Calu3 (cell line): ENCODE measurements at places on chromosomes 6 and 20. TPM values are rescaled to one million over a fixed set of nuclear protein-coding genes. Genes with fewer than 3 reads are reported as not detected.

The SAMD3 gene
- not detected in 2 replicates for total RNA-seq

The DEFB132 gene
- not detected in 2 replicates for total RNA-seq

The TRMT11 gene
- total RNA-seq: 20.2 and 27.7 TPM in 2 replicates

The PRL gene
- not detected in 2 replicates for total RNA-seq

The HCK gene
- total RNA-seq: not detected in 2 replicates

The GRM4 gene
- total RNA-seq: not detected in 2 replicates

The HAO1 gene
- total RNA-seq: not detected in 2 replicates

The EYA4 gene
- 38.8 and 55.1 TPM in 2 replicates for total RNA-seq

DNA sequence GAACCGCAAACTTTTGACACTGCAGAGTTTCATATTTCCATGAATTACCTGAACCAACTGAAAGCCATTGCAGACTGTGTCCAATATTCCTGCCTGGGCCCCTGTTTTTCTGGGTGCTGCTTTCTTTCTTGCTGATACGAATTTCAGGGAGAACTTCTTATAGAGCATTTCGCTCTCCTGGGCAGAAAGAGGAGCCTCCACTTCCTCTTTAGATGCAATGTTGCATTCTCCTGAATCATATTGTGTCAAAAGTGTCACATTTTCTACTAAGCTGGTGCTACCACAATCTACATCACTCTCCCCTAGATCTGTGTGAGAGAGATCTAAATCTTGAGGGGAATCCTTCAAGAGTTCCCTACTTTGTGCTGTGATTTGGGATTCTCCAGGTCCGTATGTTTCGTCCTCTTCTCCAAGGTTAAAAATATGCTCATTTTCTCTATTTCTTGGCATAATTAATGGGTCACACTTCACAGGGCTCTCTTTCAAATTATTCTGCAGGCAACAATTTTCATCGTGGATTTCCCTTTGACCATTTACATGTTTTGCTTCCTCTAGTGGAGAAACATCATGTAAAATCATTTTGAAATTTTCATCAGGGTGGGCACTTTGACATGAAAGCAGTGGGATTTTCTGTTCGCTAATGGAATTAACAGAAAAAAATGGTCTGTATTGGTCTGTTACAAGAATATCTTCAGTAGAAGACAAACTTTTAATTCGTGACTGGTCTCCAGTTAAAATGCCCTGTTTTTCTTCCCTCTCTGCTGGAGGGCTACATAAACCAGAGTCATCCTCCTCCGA, 102.3 kb downstream of the DST start:
- DNase-seq: no peak
- no peaks in the 10 kb centered on the region for H3K27me3 ChIP-seq
- no peak overlapping the region for H3K4me3 ChIP-seq
- H3K36me3 ChIP-seq: no peaks in the 10 kb centered on the region

DNA sequence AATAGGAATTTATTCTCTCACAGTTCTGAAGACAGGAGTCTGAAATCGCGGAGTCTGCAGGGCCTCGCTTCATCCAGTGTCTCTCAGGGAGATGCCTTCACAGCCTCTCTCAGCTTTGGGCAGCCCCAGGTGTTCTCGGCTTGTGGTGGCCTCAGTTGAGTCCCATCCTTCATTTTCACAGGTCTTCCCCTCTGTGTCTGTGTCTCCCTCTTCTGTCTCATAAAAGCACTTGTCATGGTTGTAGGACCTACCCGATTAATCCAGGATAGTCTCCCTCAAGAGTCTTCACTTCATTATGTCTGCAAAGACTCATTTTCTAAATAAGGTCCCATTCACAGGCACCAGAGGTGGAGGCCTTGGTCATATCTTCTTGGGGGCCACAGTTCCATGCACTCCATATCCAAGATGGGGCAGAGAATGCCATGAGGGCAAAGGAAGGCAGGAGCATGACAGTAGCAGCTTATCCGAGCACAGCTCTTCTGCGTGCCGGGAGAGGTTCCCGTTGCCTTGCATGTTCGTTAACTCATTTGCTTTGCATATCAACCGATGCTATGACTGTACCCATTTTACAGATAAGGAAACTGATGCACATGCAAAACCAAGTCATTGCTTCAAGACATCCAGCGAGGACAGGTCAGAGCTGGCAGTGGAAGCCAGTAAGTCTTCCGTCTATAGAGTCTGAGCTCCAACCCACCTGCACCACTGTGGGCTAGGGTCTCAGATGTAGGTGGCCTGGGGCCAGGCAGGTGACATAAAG, 363.8 kb upstream of the SULF2 start:
- DNase-seq: no peak
- H3K27me3 ChIP-seq: peaks cover 65% of the 10 kb centered on the region
- H3K36me3 ChIP-seq: no peaks in the 10 kb centered on the region

DNA sequence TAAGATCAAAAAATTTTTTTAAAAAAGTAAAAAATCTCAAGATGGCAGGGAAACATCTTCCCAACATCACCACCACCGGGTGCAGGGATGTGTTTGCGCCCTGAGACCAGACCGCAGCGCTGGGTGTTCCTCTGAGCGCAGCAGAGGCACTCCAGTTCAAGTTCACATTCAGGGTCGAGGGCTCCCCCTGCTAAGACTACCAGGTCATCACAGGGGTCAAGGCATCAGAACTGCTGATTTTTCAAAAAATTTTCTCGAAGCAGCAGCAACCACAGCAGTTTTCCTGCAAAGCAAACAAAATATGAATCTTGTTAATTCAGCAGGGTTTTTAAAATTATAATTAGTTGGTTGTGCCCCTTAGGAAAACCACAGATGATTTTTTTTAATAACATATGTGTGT, 83.1 kb downstream of the MYLK4 start:
- H3K36me3 ChIP-seq: no peaks in the 10 kb centered on the region
- no peak overlapping the region for H3K27ac ChIP-seq
- no peaks in the 10 kb centered on the region for H3K4me1 ChIP-seq
- no peaks in the 10 kb centered on the region for H3K27me3 ChIP-seq

GRCh38 chr6:82365016-82365795, 1.6 kb downstream of the TPBG start:
- H3K36me3 ChIP-seq: peaks cover 41% of the 10 kb centered on the region
- no peaks in the 10 kb centered on the region for H3K27me3 ChIP-seq
- DNase-seq: peak; percentile 59
- peak overlapping the region; percentile 66 for H3K27ac ChIP-seq
- H3K4me3 ChIP-seq: peak overlapping the region; percentile 83
- peaks cover 9% of the 10 kb centered on the region for H3K4me1 ChIP-seq

DNA sequence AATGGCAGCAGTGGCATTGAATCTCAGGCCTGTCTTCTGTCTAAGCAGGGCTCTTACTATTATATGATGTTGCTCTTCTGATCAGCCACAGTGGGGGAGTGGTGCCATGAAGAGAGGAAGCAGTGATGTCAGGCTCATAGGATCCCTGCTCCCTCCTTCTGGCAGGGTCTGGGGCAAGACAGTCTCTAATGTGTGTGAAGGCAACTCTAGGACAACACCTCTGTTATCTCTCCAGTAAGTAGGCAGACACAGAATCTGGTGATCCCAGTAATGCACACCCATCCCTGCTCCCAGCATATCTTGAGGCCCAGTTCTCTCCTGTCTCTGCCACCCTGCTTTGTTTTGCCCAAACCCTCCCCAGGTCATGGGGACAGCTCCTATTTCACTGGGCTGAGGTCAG, 8.8 kb downstream of the C20orf202 start:
- no peak overlapping the region for H3K4me3 ChIP-seq
- no peak for DNase-seq
- H3K4me1 ChIP-seq: peaks cover 6% of the 10 kb centered on the region
- H3K27ac ChIP-seq: no peak overlapping the region
- H3K27me3 ChIP-seq: peaks cover 75% of the 10 kb centered on the region

DNA sequence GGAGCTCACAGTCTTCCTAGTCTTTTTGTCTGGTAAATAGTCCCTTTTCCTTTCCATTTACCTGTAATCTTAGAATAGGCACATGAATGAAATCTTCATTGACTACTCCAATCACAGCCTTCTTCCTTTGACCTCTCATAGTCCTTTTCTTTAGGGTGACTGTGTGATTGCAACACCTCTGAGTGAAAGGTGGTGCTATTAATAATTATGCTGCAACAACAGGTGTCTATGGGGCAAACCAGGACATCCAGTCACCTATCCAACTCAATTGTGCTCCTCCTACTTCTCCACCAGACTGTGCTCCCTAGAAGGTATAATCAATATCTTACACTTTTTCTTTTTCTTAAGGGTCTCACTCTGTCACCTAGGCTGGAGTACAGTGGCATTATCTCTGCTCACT, 29.4 kb downstream of the RIPOR2 start:
- peaks cover 14% of the 10 kb centered on the region for H3K36me3 ChIP-seq
- peaks cover 13% of the 10 kb centered on the region for H3K4me1 ChIP-seq
- no peak overlapping the region for H3K27ac ChIP-seq
- peaks cover 87% of the 10 kb centered on the region for H3K27me3 ChIP-seq
- DNase-seq: no peak

DNA sequence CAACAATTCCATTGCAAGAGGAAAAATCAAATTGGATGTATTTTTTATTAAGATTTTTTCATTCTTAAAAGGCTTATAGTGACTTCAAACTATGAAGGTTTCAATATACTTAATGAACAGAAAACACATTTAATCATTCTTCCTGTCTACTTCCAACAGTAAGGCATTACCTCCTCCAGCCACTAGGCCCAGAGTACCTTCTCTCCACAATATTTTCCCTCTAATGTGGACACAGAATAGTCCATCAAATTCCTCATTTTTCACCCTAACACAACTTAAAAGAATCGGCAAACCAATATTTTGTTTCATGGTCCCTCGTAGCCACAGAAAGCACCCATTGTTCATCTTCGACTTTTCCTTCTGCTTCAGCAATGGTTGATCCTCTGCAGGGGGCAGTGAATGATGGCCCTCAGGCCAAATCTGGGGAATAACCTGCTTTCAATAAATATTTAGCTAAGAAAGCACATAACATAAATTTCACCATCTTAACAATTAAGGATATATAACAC, 335.4 kb upstream of the ID4 start:
- H3K27me3 ChIP-seq: no peaks in the 10 kb centered on the region
- H3K4me3 ChIP-seq: no peak overlapping the region
- no peaks in the 10 kb centered on the region for H3K4me1 ChIP-seq
- no peak overlapping the region for H3K27ac ChIP-seq

DNA sequence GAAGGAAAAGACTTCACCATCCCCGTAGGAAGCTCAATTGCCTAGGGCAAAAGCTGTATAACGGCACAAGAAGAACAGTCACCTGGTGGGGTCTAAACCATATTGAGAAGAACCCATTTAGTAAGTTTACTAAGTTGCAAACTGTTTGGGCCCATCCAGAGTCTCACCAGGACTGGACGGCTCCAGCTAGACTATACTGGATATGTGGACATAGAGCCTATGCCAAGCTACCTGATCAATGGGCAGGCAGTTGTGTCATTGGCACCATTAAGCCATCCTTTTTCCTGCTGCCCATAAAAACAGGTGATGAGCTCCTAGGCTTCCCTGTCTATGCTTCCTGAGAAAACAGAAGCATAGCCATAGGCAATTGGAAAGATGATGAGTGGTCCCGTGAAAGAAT, 293.9 kb downstream of the RNGTT start:
- H3K36me3 ChIP-seq: no peaks in the 10 kb centered on the region
- H3K27me3 ChIP-seq: no peaks in the 10 kb centered on the region
- DNase-seq: no peak
- H3K27ac ChIP-seq: no peak overlapping the region

GRCh38 chr6:99384507-99384906, 9.5 kb downstream of the COQ3 start:
- H3K4me1 ChIP-seq: no peaks in the 10 kb centered on the region
- no peak for DNase-seq
- H3K27me3 ChIP-seq: no peaks in the 10 kb centered on the region
- no peaks in the 10 kb centered on the region for H3K36me3 ChIP-seq
- no peak overlapping the region for H3K4me3 ChIP-seq

GRCh38 chr20:45833030-45833882, at the start of gene SNX21:
SNX21 (plus strand) TSS chr20:45833799; CDS start chr20:45833920, 121 bp downstream.
- H3K27me3 ChIP-seq: no peaks in the 10 kb centered on the region
- H3K36me3 ChIP-seq: peaks cover 31% of the 10 kb centered on the region
- H3K27ac ChIP-seq: peak within 1 kb of the TSS; percentile 67
- H3K4me3 ChIP-seq: peak within 1 kb of the TSS; percentile 86
- peaks cover 8% of the 10 kb centered on the region for H3K4me1 ChIP-seq

- no peak for DNase-seq
- no peaks in the 10 kb centered on the region for H3K27me3 ChIP-seq
- H3K36me3 ChIP-seq: no peaks in the 10 kb centered on the region
These were observed 288.8 kb downstream of the ADGB start for GRCh38 chr6:146887447-146888077.

DNA sequence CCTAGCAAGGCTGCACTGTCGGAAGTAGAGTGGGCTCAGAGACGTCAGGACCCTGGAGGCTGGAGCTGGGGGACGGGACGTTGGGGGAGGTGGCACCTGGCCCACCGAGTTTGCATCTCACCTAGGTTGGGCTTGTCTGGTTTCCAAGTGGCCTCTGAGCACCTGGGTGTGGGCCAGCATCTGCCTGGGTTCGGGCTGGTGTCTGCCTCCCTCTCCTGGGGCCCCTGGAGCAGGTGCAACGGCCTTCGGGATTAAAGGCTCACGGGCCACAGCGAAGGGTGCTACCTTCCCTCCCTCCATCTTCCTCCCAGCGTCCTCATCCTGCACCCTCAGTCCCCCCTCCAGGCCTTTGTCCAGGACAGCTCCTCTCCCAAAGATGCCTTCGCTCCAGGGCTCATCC, 6.0 kb downstream of the HRH3 start:
- peaks cover 98% of the 10 kb centered on the region for H3K27me3 ChIP-seq
- no peak overlapping the region for H3K4me3 ChIP-seq
- no peak for DNase-seq
- peaks cover 9% of the 10 kb centered on the region for H3K36me3 ChIP-seq
- peaks cover 15% of the 10 kb centered on the region for H3K4me1 ChIP-seq
- H3K27ac ChIP-seq: no peak overlapping the region

GRCh38 chr6:34235307-34236130, 1.2 kb upstream of the HMGA1 start:
- DNase-seq: peak; percentile 85
- H3K27ac ChIP-seq: peak overlapping the region; percentile 89
- H3K36me3 ChIP-seq: peaks cover 57% of the 10 kb centered on the region
- peak overlapping the region; percentile 81 for H3K4me3 ChIP-seq
- no peaks in the 10 kb centered on the region for H3K27me3 ChIP-seq
- peaks cover 51% of the 10 kb centered on the region for H3K4me1 ChIP-seq

GRCh38 chr6:158826819-158827501, 7.8 kb upstream of the EZR start:
- H3K27me3 ChIP-seq: no peaks in the 10 kb centered on the region
- DNase-seq: no peak
- H3K4me1 ChIP-seq: peaks cover 19% of the 10 kb centered on the region
- no peaks in the 10 kb centered on the region for H3K36me3 ChIP-seq
- H3K27ac ChIP-seq: no peak overlapping the region
- no peak overlapping the region for H3K4me3 ChIP-seq

GRCh38 chr20:49248879-49249665, 28.8 kb downstream of the ZNFX1 start:
- H3K36me3 ChIP-seq: peaks cover 91% of the 10 kb centered on the region
- H3K27ac ChIP-seq: no peak overlapping the region
- H3K4me3 ChIP-seq: no peak overlapping the region
- no peaks in the 10 kb centered on the region for H3K4me1 ChIP-seq

GRCh38 chr6:17102258-17102870, 514 bp downstream of the STMND1 start:
- H3K4me1 ChIP-seq: no peaks in the 10 kb centered on the region
- DNase-seq: no peak
- H3K4me3 ChIP-seq: peak overlapping the region; percentile 92
- H3K27me3 ChIP-seq: no peaks in the 10 kb centered on the region
- H3K36me3 ChIP-seq: peaks cover 9% of the 10 kb centered on the region
- H3K27ac ChIP-seq: no peak overlapping the region
